CD8-positive, alpha-beta memory T cell (primary cell): ENCODE measurements at places on chromosomes 12 and 14. TPM values are rescaled to one million over a fixed set of nuclear protein-coding genes. Genes with fewer than 3 reads are reported as not detected.

DNA sequence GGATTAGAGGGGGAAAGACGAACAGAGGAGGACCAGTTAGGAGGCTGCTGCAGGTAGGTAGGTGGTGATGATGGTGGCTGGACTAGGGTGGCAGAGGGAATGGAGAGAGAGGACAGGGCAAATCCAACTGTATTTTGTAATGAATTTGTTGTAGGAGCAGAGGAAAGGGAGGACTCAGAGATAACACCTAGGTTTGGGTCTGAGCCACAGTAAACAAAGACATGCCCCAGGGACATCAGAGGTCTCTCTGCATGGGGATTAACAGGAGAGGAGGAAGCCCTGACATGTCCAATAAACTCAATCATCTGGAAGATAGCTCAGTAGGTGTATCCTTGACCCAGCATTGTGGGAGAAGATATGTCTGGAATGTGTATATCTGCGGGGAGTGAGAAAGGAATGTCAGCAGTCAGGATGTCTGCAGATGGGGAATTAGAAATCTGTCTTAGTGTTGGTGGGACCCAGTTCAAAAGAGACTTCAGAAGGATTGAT, 4.7 kb upstream of the SLC48A1 start:
- no peak for DNase-seq

DNA sequence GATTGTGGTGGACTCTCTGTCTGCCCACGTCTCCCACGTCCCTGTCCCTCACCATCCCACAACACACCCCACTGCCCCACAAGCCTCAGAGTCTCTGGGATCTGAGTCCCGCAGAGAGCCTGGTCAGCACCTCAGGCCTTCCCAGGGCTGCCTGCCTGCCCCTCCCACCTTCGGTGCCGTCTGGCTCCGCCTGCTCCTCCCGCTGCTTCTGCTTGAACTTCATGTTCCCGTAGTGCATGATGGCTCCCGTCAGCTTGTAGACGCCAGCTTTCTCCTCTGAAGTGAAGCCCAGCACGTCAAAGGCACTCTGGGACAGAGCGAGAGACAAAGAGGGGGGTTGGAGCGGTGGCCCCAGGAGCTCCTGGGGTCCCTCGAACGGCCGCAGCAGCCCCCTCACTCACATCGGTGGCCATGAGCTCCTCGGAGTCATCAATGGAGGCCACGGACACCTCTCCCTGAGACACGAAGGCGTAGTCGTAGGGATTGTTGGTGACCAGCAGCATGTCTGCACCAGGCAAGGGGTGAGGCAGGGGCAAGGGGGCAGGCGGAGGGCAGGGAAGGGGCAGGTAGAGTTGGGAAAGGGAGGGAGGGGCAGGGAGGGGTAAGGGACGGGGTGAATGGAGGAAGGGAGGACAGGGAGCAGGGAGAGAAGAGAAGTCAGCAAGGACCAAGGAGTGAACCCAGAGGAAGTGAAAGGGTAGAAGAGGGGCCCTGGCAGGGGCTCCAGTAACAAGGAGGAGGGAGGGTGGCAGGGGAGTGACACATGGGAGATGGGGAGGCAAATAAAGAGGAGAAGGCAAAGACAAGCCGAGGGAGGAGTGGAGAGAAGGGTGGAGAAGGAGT, 5.6 kb downstream of the MYH6 start:
- no peak for DNase-seq

- DNase-seq = no peak
Measured at GRCh38 chr12:6307529-6307928, 3.0 kb upstream of the PLEKHG6 start.

- DNase-seq = no peak
Measured at GRCh38 chr12:88836156-88836555, 255.9 kb upstream of the KITLG start.

SYCP3 gene
- polyA plus RNA-seq = 0.14 TPM

PAH gene
- polyA plus RNA-seq = not detected

TRIM9 gene
- polyA plus RNA-seq = 0.05 TPM

ADCY6 gene
- polyA plus RNA-seq = not detected
